A549 treated with dexamethasone at 1 μM for 4 hours (cell line): ENCODE measurements at places on chromosomes 7 and 10. TPM values are rescaled to one million over a fixed set of nuclear protein-coding genes. Genes with fewer than 3 reads are reported as not detected.

The COL1A2 gene
- 0.06 TPM in 1 of 5 replicates, not detected in the others for total RNA-seq

The ANKRD22 gene
- total RNA-seq = 0.25 to 0.41 TPM (median 0.29 TPM) in 5 replicates

The CPED1 gene
- not detected in 5 replicates for total RNA-seq

The PAX4 gene
- not detected in 5 replicates for total RNA-seq

The SH2D4B gene
- total RNA-seq = 0.05 to 0.19 TPM (median 0.07 TPM) in 5 replicates

The C7orf33 gene
- not detected in 5 replicates for total RNA-seq

The TMEM176A gene
- total RNA-seq = 0.09 TPM in 1 of 5 replicates, not detected in the others

The ATG9B gene
- 0.39 to 0.69 TPM (median 0.61 TPM) in 5 replicates for total RNA-seq

The STRIP2 gene
- total RNA-seq = 5.1 to 7.7 TPM (median 5.6 TPM) in 5 replicates

The AKR1E2 gene
- total RNA-seq = 4.8 to 6.1 TPM (median 5.6 TPM) in 5 replicates
